ENCODE measurements at places on chromosomes 6 and 20.

DNA sequence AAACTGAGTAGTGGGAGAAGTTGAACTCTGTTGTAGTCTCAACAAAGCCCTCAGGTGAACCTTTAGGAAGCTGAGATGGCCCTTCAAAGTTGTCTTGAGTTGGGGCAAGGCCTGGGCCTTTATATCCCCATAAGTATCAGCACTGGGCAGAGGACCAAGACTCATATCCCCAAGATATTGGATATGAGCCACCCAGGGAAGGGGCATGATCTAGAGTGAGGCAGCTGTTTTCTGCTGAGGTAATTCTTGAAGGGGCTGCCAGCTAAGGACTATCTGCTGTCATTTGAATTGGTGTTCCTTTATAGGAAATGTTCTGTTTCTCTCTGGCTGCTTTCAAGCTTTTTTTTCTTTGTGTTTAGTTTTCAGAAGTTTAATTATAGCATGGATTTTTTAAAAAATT lies 140.7 kb upstream of the FLRT3 start:
- DNase-seq, result no peak

DNA sequence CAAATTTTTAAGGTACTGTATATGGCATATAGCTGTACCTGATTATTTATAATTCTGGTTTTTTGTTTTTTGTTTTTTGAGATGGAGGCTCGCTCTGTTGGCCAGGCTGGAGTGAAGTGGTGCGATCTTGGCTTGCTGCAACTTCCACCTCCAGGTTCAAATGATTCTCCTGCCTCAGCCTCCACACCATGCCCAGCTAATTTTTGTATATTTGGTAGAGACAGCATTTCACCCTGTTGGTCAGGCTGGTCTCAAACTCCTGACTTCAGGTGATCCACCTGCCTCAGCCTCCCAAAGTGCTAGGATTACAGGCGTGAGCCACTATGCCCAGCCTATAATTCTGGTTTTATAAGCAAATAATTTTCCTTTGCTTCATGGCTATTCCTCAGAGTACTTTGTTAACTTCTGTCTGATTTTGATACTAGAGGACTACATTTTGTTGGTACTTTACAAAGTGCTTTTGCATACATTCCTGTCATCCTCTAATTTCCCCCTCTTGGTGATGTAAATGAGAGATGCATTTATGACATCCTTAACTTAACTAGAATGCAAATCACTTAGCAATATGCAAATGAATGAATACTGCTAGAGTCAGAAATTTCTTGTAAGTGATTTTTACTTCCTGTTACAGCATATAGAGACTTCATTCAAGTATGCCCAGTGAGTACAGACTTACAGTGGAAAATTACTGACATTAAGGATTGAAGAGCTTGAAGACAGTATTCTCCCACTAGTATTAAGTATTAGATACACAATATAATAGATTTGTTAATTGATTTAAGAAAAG lies 35.7 kb upstream of the ARID1B start:
- DNase-seq, result no peak

GRCh38 chr6:144797881-144798589 lies 512.9 kb downstream of the UTRN start:
- no peak for DNase-seq

GRCh38 chr6:129055796-129056195 lies 172.9 kb downstream of the LAMA2 start:
- DNase-seq, result no peak

- no peak for DNase-seq
Measured at GRCh38 chr20:43863330-43863729, 51.3 kb upstream of the TOX2 start.

DNA sequence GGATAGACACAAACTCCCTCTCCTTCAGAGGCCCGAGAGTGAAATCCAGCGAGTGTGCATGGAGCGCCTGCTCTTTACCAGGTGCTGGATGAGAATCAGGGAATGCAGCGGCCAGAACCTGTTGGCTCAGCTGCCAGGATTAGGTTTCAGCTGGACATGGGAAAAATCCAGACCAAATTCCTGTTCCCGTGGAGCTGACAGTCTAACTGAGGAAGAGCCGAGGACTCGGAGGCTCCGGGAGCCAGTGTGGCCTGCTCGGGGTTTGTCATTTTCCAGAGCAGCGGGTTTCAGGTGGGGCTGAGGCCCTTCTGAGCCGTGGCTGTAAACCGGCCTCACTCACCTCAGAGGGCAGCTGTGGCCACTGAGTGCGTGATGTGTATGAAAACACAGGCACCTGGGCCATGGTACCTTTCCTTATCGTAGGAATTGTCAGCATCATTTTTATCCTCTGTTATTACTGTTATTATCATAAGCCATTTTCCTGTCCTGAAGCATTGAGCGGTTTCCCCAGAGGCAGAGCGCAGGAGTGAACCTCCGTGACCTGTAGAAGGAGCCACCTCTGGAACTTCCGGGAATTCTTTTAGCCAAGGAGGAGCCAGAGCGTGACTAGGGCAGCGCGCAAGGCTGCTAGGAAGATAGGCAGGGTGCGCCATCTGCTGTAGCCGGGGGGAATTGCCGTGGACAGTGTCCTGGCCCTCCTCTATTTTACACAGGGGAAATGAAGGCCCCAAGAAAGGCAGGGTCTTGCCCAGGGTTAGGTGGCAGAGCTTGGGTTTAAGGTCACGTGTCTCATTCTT lies 27.3 kb downstream of the PKIG start:
- DNase-seq, result no peak

- DNase-seq, result no peak
Measured at GRCh38 chr20:15638816-15639215, 934.4 kb downstream of the KIF16B start.

GRCh38 chr20:42138729-42139128 lies 520.6 kb upstream of the CHD6 start:
- no peak for DNase-seq

- no peak for DNase-seq
Measured at GRCh38 chr6:15524861-15525401, 137.9 kb downstream of the DTNBP1 start.

GRCh38 chr6:30759575-30760239 lies 15.4 kb upstream of the IER3 start:
- no peak for DNase-seq

- no peak for DNase-seq
Measured at GRCh38 chr6:129248946-129249345, 366.0 kb downstream of the LAMA2 start.

GRCh38 chr20:57662456-57663240 lies 42.4 kb upstream of the ZBP1 start:
- no peak for DNase-seq

GRCh38 chr6:28808383-28808782 lies 115.4 kb downstream of the TRIM27 start:
- no peak for DNase-seq

DNA sequence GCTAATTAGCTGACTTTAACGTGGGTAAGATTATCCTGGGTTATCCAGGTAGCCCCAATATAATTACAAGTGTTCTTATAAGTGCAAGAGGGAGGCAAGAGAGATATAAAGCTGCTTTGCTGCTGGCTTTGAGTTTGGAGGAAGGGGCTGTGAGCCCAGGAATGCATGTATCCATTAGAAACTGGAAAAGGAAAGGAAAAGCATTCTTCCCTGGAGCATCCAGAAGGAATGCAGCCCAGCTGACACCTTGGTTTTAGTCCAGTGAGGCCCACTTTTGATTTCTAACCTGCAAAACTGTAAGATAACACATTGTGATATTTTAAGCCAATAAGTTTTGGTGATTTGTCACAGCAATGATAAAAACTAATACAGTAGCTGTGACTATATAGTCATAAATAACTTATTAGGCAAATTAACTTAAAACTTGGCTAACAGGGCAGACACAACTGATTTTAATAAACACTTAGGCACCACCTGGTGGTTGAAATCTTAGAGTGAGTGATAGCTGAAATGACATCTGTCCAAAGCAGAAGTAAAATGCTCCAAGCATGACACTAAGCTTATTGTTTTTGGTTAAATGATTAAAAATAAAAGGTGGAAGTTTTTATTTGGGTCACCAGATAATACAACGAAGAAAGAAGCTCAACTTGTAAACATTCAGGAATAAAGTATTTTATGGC lies 35.6 kb downstream of the ADGRF4 start:
- no peak for DNase-seq

GRCh38 chr20:26207237-26207966 lies 510.7 kb upstream of the ZNF337 start:
- no peak for DNase-seq

GRCh38 chr20:64161356-64162238 lies 2.7 kb upstream of the MYT1 start:
- no peak for DNase-seq

GRCh38 chr6:41599015-41599851 lies 39.0 kb upstream of the MDFI start:
- no peak for DNase-seq

GRCh38 chr6:112764377-112764776 lies 417.2 kb downstream of the RFPL4B start:
- DNase-seq, result no peak

DNA sequence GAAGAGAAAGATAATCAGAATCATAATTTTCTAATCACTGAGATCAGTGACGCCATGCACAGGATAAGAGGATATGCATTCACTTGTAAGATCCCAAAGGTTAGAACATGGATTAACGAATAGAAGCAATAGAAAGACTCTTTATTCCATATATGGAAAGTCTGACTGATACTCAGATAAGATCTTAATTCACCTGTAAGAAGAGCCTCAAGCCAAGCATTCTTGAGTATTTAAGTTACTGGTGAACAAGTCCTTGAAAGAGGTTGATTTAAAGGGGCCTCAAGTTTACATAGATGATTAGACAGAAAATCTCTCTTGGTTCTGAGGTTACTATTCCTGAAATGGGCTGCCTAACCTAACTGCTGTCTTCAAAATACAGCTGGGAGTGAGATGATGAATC lies 53.8 kb upstream of the MTRF1L start:
- no peak for DNase-seq

- DNase-seq, result no peak
Measured at GRCh38 chr6:144062786-144063185, 32.6 kb downstream of the SF3B5 start.

- no peak for DNase-seq
Measured at GRCh38 chr6:47700053-47700452, 1.7 kb downstream of the ADGRF4 start.

GRCh38 chr6:120556491-120556890 lies 777.8 kb downstream of the TBC1D32 start:
- no peak for DNase-seq

- no peak for DNase-seq
Measured at GRCh38 chr6:135008941-135009290, 45.7 kb downstream of the HBS1L start.

DNA sequence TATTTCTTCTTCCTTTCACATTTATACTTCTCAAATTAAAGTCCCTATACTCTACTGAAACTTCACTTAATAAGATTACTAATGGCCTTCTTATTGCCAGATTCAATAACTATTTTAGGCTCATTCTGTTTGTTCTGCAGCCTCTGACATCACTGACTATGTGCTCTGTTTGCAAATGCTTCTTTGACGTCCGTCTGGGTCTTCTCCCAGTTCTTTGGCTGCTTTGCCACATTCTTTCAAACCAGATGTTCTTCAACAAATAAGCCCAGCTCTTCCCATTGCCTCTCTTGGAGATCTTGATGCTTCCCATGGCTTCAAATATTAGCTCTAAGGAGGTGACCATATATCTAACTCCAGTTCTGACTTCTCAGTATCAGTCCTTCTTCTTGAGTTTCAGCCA lies 117.4 kb downstream of the BTBD9 start:
- DNase-seq, result no peak

DNA sequence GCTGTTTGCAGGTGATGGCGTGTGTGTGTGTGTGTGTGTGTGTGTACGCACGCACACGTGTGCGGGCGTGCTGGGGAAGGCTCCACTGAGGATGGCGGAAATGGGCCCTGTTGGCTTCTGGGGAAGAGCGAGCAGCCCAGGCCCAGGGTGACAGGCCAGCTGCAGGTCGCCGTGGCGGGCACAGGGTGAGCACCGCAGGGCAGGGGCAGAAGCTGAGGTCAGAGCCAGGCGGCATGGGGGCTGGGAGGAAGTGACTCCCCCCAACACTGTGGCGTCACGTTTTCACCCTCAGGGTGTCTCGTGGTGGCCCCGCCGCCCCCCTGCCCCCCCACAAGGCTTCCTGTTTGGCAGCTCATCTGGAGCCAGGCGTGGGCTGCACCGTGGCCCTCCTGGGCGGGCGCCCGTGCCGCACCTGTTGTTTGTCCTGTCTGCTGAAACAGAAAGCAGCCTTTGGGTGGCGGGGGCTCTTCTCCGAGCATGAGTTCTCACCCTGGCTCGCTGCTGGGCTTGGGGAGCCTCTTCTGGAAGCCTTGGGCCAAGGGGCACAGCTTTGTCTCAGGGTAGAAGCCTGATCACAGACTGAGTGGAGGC lies 7.1 kb downstream of the RBM38 start:
- DNase-seq, result no peak

All from cerebellar nuclear complex (tissue), 1 donor.